NCI-H187 (cell line): ENCODE measurements at places on chromosomes 16 and 17.

- DNase-seq = no peak
Measured at GRCh38 chr16:52316241-52316640, 230.7 kb downstream of the TOX3 start.

GRCh38 chr16:49581630-49582298 lies 208.2 kb downstream of the C16orf78 start:
- no peak for DNase-seq

DNA sequence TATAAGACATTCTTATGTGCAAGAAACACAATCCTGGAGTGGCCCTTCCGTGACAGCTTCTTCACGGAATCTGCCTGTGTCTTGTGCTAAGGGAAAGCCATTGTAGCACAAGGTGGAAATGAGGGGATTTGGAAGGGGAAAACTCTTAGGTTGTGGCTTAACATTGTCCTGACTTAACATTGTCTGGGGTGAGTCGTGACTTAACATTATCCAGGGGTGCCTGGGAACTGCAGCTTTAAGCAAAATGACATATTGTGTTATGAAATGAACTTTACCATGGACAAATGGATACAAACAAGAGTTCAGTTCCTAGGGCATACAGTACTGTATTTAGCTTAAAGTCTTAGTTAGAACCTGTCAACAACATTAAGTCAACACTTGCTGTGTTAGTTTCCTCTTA lies 323.9 kb downstream of the CPPED1 start:
- DNase-seq = no peak

DNA sequence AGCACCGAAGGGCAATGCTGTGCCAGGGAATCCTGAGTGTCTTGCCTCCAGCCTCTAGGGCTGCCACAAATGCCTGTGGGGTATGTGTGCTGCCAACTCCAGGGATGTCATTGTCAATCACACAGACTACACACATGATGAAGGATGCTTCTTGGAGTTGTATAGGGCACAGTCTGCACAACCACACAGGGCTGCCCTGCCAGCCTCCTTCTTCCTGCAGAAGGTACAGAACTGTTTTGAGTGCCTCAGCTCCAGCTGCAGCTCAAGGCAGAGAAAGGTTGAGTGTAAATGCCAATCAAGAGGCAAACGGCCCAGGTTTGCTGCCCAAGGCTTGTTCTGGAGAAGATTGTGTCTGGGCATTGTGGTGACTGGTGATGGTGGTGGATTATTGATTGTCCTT lies 15.6 kb downstream of the SCNN1B start:
- DNase-seq = no peak

DNA sequence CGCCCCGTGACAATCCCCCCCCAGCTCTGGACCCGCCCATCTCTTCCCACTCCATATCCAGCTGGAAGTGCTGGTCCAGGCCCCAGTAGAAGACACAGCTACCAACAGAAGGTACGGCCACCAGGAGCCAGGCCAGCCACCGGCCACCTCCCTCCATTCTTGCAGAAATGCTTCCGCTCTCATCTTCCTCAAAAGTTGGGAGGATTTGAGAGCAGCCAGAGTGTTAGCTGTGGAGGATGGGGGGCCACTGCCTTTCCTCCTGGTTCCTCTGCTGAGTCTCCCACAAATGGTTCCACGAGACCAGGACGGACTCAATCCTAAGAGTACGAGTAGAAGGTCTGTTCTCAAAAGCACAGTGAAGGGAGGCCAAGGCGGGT lies 78.3 kb downstream of the GAS7 start:
- DNase-seq = no peak
